Lower lobe of right lung (tissue), 2 donors: ENCODE measurements at places on chromosomes 13 and 19. TPM values are rescaled to one million over a fixed set of nuclear protein-coding genes. Genes with fewer than 3 reads are reported as not detected.

- no peak overlapping the region for H3K27ac ChIP-seq
- no peaks in the 10 kb centered on the region for H3K4me1 ChIP-seq
- H3K27me3 ChIP-seq = no peaks in the 10 kb centered on the region
- H3K36me3 ChIP-seq = peaks cover 16% of the 10 kb centered on the region
- H3K4me3 ChIP-seq = no peak overlapping the region
Observed at GRCh38 chr13:49740870-49741269, 49.6 kb upstream of the EBPL start.

Gene FFAR3
- not detected for total RNA-seq

- H3K4me1 ChIP-seq = peaks cover 44% of the 10 kb centered on the region
- no peaks in the 10 kb centered on the region for H3K27me3 ChIP-seq
- peaks cover 10% of the 10 kb centered on the region for H3K36me3 ChIP-seq
- H3K4me3 ChIP-seq = no peak overlapping the region
Observed at GRCh38 chr19:38034492-38034860, 127.5 kb downstream of the SIPA1L3 start.

DNA sequence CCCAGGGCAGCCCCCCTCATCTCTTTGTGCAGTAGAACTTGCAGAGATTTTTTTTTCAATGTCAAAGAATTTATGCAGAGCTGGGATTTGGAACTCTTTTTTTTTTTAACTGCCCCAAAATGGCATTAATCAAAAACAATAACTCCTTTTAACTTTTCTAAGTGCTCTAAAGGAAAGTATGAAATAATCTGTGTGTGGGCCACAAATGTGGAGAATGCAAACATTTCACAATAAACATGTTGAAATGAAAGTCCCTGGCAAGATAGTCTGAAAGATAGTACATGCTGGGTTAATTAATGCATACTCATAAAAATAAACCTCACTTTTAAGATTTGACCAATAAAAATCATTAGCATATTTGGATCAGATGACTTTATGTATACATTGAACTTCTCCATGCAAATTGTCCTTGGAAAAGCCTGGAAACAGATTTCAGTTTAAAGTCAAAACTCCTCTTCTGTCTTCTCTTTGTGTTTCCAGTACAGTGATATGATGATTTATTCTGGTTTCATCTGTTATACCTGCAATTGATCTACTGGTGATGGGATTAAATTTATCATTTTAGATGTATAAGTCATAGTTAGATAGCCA is 30.5 kb upstream of the ZNF536 start:
- H3K27ac ChIP-seq = no peak overlapping the region
- H3K36me3 ChIP-seq = no peaks in the 10 kb centered on the region
- no peak overlapping the region for H3K4me3 ChIP-seq
- peaks cover 5% of the 10 kb centered on the region for H3K27me3 ChIP-seq
- H3K4me1 ChIP-seq = no peaks in the 10 kb centered on the region

GRCh38 chr19:49150944-49151243 is 4.3 kb downstream of the HRC start:
- no peak for DNase-seq
- peak overlapping the region; percentile 90 for H3K4me3 ChIP-seq
- no peaks in the 10 kb centered on the region for H3K27me3 ChIP-seq
- peaks cover 51% of the 10 kb centered on the region for H3K4me1 ChIP-seq
- peak overlapping the region; percentile 81 for H3K27ac ChIP-seq

DNA sequence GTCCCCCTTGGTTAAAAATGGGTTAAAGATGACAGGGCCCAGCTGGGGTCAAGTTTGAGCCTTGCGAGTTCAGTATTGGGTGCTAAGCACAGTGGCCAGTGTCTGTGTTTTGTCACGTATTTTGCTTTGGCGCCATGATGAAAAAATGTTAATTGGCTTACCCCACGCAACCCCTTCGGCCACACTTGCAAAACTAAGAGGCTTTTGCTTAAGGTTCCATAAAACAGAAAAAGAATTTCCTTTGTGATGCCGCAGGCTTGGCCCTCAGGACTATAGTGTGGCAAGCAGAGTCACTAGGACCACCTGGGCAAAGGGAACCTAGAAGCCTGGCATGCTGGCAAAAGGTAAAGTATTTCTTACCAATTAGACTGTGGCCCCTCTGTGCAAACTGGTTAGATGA is 20.7 kb downstream of the DPRX start:
- DNase-seq = no peak
- no peak overlapping the region for H3K4me3 ChIP-seq
- no peaks in the 10 kb centered on the region for H3K4me1 ChIP-seq
- no peaks in the 10 kb centered on the region for H3K36me3 ChIP-seq

DNA sequence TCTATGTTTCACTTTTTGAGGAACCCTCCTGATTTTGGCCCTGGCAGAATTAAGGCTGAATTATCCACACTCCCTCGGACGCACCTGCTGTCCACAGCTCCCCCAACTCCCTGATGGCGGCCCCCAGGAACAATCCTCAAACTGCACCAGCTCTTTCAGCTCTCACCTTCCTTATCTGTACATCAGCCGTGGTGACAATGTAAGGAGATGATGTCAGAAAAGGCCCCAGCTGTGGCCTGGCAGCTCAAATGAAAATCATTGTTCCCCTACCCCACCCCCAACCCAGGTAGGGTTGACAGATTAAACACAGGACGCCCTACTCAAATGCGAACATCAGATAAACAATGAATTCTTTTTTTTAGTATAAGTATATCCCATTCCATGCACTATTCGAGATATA is 35.0 kb upstream of the KLF2 start:
- H3K4me3 ChIP-seq = no peak overlapping the region
- H3K4me1 ChIP-seq = peaks cover 43% of the 10 kb centered on the region

Gene PRODH2
- total RNA-seq = not detected

DNA sequence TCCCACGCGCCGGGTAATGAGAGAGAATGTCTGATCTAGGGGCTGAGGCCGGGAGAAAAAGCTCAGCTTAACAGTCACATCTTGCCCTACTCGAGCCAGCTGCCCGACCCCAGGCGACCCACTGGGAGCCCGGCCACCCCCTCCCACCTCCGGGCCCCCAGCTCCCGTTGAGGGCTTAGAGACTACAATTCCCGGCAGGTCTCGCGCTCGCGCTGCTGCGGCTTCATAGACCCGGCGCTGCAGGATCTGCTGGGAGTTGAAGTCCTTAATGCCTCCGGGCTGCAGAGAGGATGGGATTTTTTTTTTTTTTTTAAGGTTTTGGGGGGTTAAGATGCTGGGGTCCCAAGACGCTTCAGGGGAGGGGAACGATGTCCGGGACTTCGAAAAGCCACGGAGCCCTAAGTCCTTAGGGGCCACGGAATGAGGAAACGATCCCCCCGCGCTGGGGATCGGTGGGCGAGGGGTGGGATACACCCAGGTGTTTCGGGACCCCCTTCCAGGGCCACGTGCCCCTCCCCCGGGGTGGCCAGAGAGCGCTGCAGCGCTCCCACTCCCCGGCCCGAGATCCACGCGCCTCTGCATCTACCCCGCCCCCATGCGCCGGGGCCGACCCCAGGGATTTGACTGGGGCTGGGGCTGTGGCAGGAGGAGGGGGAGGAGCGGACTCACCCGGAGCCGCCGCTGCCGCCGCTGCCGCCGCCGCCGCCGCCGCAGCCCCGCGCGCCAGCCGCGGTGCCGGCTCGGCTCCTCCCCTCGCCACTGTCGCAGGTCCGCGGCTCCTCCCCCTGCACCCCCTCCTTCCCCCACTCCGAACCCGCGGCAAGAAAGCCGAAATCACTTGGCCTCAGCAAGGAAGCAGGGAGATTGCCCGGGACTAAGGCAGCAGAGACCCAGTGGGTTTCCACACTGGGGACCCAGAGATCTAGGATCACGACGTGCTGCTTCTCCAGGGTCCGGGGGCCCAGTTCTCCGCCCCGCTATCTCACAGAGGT is at the start of gene SYT3:
Gene SYT3 (minus strand): TSS at position 761 of the 992 bp plus-strand sequence. CDS start 2,470 bp downstream, outside the sequence.
- no peaks in the 10 kb centered on the region for H3K4me1 ChIP-seq
- H3K27ac ChIP-seq = no peak within 1 kb of the TSS
- H3K36me3 ChIP-seq = no peaks in the 10 kb centered on the region
- peak within 1 kb of the TSS; percentile 51 for H3K4me3 ChIP-seq

DNA sequence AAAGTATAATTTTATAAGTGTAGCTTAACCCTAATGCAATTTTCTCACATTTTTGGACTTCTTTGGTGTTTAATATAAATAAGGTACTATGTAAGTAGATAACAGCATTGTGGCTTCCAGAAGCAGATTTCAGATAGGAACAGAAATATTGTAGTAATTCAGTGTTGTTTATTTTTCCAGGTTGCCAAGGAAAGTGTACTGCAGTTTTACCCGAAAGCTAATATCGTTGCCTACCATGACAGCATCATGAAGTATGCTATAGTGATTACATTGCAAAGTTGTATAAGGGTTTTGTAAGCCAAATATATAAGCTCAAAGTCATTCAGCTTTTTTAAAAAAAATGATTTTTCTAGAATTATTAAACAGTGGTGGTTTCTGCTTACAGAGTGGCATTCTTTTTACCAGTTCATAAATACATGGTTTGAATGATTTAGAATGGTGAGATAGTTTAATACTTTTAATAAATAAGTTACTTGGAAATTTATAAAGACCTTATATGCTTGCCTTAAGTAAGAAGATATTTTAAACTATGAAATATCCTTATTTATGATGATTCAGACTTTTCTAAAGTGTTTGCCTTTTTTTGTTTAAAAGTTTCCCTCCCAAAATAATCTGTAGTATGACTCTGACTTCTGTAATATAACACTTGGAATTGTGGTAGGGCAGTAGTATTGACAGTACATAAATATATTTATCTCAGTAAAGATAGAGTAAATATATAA is 3.7 kb downstream of the UBA2 start:
- peaks cover 41% of the 10 kb centered on the region for H3K4me1 ChIP-seq
- H3K36me3 ChIP-seq = peaks cover 45% of the 10 kb centered on the region
- H3K27ac ChIP-seq = peak overlapping the region; percentile 14
- no peak overlapping the region for H3K4me3 ChIP-seq
- H3K27me3 ChIP-seq = no peaks in the 10 kb centered on the region
- DNase-seq = no peak

Gene C1QTNF9
- not detected for total RNA-seq

Gene PLEKHF1
- 15.5 TPM for total RNA-seq

- no peaks in the 10 kb centered on the region for H3K4me1 ChIP-seq
- H3K27me3 ChIP-seq = no peaks in the 10 kb centered on the region
- H3K4me3 ChIP-seq = no peak overlapping the region
- no peak for DNase-seq
- H3K27ac ChIP-seq = no peak overlapping the region
Observed at GRCh38 chr13:62544928-62545327, 1129.3 kb upstream of the PCDH20 start.

- H3K4me3 ChIP-seq = peak within 1 kb of the TSS; percentile 92
- H3K27ac ChIP-seq = peak within 1 kb of the TSS; percentile 79
- H3K4me1 ChIP-seq = peaks cover 20% of the 10 kb centered on the region
- H3K36me3 ChIP-seq = peaks cover 22% of the 10 kb centered on the region
- H3K27me3 ChIP-seq = no peaks in the 10 kb centered on the region
Observed at GRCh38 chr19:44141191-44142058, at the start of gene ZNF234. TSS of gene ZNF234 (plus strand) at chr19:44141554. CDS start at chr19:44144633, 3,079 bp downstream.

GRCh38 chr19:1489463-1490310 is 463 bp downstream of the PCSK4 start:
- H3K4me1 ChIP-seq = peaks cover 16% of the 10 kb centered on the region
- peak overlapping the region; percentile 71 for H3K27ac ChIP-seq
- H3K4me3 ChIP-seq = peak overlapping the region; percentile 69
- H3K27me3 ChIP-seq = peaks cover 12% of the 10 kb centered on the region
- H3K36me3 ChIP-seq = no peaks in the 10 kb centered on the region

- H3K4me1 ChIP-seq = no peaks in the 10 kb centered on the region
- no peaks in the 10 kb centered on the region for H3K27me3 ChIP-seq
- no peak overlapping the region for H3K27ac ChIP-seq
- no peak overlapping the region for H3K4me3 ChIP-seq
Observed at GRCh38 chr19:15035795-15036311, 13.4 kb upstream of the CASP14 start.

GRCh38 chr19:31356587-31357314 is 7.5 kb upstream of the TSHZ3 start:
- H3K27me3 ChIP-seq = peaks cover 74% of the 10 kb centered on the region
- H3K4me3 ChIP-seq = no peak overlapping the region
- peaks cover 13% of the 10 kb centered on the region for H3K4me1 ChIP-seq
- no peak overlapping the region for H3K27ac ChIP-seq
